ENCODE measurements at places on chromosomes 3 and 15.
A peak's percentile ranks its signal among the peaks of the same experiment; 100 is the strongest.

- DNase-seq = no peak
Observed at GRCh38 chr3:197286678-197287077, 11.7 kb downstream of the DLG1 start.

- no peak for DNase-seq
Observed at GRCh38 chr3:149266736-149267135, 45.1 kb upstream of the CP start.

DNA sequence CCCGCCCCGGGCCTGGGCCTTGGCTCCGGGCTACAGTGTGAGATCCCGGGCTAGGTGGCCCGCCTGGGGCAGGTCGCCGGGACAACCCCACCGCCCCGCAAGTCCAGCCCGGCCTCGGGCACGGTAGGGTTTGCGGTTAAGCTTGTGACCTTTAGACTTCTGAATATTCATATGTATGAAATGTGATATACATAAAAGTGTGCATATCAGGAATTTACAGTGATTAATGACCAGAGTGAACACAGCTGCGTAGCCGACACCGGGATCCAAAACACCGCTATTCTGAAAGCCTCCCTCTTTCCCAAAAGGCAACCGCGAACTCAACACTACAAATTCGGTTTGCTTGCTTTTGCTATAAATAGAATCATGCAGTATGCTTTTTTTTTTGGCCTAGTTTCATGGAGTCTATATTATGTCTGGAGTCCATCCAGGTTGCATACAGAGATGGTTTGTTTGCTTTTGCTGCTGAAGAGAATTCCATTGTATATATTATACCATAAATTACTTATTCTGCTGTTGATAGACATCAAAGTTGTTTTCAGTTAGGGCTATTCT, 636 bp upstream of the SNRPA1 start:
- DNase-seq = no peak

DNA sequence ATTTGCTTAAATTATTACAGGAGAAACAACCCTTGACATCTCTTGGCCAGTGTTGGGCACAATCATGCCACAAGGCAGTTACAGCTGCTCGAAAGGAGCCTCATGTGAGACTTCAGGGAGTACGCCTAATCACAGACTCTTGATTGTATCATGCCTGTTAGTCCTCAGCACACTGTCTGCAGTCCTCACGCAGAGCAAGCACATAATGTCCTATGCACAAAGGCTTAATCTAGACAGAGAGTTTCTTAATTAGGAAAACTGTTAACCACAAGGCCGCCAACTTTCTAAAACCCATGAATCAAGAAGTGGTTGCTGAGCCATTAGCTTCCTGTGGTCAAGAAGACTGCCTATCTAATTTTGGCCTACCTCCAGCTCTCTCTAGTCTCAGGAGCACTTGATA, 172.0 kb downstream of the UNC13C start:
- DNase-seq = no peak

GRCh38 chr3:114758831-114759699, 388.0 kb downstream of the ZBTB20 start:
- DNase-seq = no peak

DNA sequence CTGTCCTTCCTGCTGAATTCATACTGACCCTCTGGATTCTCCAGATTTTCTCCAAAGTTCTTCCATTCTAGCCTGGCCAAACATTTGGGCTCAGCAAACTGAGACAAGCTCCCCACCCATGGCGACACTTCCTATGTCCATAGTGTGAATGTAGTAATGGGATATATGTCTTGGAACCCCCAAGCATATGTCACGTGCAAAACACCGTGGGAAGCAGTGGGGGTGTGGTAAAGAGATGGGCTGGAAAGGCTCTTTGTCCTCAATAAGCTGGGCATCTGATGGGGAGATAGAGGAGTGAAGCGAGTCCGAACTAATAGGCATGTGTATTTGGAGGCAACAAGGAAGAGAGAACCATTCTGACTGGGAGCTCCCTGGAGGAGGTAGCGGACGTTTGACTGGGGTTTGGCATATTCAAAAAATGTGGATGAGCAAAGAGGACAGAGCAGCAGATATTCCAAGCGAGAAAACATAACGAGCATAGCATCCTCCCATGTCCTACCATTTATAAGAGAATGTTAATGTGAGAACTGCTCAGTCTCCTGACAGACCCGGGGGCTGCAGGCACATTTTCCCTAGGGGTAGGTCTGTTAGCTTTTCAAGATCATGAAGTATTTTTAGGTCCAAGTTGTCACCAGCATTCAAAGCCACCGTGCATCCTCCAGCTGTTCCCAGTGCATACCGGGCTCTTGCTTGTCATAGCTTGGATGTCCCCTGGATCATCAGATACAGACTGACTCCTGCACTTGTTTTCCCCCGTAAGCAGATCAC, 25.6 kb downstream of the TPM1 start:
- DNase-seq = no peak

GRCh38 chr3:74329096-74329495, 285.4 kb downstream of the CNTN3 start:
- no peak for DNase-seq

DNA sequence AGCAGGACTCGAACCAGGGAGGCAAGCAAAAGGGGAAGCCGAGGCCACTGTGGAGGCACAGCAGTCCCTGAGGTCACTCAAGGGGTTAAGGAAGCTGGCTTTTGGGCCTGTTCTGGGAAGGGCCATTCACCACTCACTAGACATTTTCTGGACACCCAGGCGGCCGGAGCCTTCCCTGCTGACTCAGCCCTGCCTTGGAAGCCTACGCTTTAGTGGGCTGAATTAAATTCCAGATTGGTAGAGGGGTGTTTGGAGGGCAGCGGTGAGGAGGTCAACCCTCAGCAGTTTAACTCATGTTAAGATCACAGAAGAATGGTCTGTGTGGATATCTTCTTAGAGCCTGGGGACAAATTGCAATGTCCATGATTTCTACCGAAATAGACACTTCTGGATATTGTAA, 152.8 kb downstream of the GABRG3 start:
- DNase-seq = no peak

GRCh38 chr3:2334921-2335320, 236.3 kb downstream of the CNTN4 start:
- DNase-seq = no peak

- no peak for DNase-seq
Observed at GRCh38 chr3:55330756-55331155, 156.3 kb downstream of the WNT5A start.

DNA sequence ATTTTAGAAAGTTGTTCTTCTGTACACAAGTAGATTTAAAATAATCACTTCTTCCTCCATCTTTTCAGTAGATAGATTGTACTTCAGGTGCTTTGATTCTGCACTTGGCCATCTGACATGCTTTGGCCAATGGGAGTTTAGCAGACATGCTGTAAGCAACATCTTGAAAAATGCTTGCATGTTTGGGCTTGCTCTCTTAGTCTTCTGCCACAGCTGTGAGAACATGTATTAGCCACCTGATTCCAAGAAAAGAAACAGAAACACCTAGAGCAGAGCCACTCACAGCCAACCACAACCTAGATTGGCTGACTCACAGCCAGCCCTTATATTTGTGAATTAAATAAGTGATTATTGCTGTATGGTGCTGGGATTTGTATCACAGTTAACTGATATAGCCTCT, 70.2 kb upstream of the GADL1 start:
- no peak for DNase-seq

DNA sequence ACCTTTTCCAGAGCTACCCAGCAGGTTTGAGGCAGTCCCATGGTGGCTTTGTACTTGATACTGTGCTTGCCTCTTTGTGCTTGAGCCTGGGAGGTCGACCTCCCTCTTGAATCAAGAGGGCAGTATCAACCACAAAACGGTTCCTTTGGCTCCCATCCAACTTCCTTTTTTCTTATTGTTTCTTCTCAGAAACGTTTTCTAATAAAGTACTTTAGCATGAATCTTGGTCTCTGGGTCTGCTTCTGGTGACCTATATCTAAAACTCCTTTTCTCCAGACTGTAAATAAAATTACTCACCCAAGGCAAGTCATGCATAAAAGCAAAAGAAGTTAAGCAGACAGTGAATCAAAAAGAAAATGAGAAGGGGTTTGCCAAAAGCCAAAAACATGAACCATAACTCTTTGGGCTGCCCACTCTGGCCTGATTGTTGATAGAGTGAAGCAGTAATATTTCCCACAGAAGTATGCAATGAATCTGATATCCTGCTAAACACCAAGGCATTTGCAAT, 112.2 kb upstream of the SLC4A7 start:
- DNase-seq = no peak

DNA sequence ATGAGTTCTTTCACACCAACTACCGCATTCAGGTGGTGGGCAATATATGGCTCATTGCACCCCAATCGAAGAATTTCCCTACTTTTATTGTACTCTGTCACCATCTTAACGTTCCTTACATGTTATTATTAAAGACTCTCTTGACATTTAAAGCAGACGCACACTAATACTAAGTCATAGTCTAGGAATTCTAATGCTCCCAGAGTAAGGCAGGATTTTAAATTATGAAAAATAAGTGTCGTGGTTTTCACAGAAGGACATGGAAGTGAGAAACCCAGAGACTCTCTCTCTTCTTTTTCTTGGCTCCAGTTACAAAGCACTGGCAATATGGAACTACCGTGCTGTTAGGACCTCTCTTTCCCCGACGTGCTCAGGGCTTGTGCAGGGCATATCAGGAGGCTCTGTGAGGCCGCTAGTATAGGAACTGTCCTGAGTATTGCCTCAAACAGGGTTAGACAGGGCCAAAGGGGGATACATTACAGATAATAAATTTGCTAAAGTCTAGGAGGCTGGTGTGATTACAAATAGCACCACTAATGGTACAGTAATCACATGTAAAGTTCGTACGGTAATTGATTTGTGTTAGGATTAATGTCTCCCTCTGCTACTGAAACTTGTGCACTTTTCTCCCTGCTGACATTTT, 590.8 kb downstream of the FOXP1 start:
- DNase-seq = no peak

DNA sequence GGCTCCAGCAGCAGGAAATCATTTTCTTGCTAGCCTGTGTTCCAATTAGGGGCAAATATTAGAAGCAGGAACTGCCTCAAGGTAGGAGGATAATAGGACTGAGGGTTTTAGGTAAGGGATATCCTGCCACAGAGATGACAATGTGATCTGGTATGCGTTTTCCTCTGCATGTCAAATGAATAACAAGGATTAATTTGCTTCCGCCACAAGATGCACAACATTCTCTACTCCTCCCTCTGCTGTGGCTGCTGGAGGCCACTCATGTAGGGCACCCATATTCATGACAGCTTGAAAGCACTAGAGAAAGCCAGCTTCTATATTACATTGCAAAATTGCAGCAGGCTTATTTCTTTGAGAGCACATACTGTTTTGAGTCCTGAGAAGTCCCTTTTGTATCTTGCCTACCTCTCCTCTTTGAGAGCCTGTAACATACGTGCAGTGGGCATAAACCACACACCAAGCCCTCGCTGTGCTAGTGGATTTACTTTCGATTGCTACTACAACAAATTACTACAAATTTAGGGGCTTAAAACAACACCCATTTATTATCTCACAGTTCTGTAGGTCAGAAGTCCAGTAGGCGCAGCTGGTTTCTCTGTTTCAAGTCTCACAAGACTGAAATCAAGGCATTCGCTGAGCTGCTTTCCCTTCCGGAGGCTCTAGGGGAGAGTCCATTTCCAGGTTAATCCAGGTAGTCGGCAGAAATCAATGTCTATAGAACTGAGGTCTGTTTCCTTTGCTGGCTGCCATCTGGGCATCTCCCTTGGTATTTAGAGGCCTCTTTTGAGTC, 5.9 kb upstream of the CD47 start:
- DNase-seq = no peak

GRCh38 chr15:55197362-55197705, 593 bp upstream of the RSL24D1 start:
- DNase-seq = no peak

DNA sequence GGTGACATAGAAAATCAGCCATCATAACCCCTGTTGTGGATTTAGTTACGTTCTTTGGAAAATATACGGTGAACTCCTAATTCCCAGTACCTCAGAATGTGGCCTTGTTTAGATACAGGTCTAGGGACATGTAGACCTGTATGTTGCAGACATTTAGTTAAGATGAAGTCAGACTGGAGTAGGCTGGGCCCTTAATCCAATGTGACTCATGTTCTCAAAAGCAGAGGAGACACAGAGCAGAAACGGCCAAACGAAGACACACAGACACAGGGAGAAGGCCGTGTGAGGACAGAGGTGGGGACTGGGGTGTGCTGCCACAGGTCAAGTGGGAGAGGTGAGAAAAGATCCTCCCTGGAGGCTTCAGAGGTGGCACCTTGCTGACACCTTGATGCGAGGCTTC, 119.0 kb upstream of the PROK2 start:
- no peak for DNase-seq

DNA sequence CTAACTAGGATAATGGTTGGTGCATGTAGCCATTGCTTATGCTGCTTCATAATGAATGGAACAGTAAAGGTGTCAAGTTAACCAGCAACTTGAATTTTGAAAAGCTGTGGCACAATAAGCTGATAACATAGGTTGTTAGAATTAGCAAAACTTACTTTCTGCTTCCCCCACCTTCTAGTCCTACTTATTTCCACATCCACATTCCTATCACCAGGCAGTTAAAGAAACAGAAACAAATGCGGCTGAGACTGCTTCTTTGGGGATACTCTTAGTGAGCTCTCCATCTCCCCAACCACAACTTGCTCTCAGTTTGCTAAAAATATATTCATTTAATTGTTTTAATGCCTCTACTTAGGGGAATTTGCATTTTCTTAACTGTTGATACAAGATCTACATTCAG, 215.1 kb downstream of the TIGIT start:
- DNase-seq = no peak

GRCh38 chr3:51955893-51956770, 951 bp downstream of the GPR62 start:
- DNase-seq = peak; percentile 55

GRCh38 chr15:45645026-45645980, 10.5 kb downstream of the SQOR start:
- DNase-seq = no peak

DNA sequence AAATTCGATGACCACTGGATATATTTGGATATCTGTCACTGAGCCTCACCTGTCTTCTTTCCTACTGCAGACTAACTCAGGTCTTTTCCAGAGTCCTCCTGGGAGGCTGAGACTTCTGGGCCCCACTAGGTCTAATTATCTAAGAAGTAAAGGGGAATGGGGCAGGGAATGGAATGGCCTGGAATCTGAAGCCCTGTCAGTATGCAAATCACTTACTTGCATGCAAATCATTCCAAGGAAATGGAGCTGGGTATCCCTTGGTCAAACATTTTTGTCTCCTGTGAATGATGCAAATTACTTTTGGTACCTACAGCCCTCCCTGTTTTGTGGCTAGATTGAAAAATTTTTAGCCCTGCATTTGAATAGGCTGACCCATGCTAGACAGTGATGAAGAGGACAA, 5.3 kb upstream of the SPSB4 start:
- no peak for DNase-seq

GRCh38 chr15:35673093-35673684, 127.2 kb upstream of the DPH6 start:
- no peak for DNase-seq

- no peak for DNase-seq
Observed at GRCh38 chr15:20645956-20646355, 104.4 kb upstream of the GOLGA6L6 start.

- DNase-seq = no peak
Observed at GRCh38 chr3:137121704-137122314, 164.0 kb downstream of the IL20RB start.
